ENCODE measurements at places on chromosomes 4 and X.

- DNase-seq = no peak
Measured at GRCh38 chr4:138229160-138229559, 13.0 kb downstream of the SLC7A11 start.

- DNase-seq = no peak
Measured at GRCh38 chr4:14743172-14743571, 259.1 kb upstream of the CPEB2 start.

- no peak for DNase-seq
Measured at GRCh38 chrX:110425222-110426154, 66.8 kb downstream of the RTL9 start.

DNA sequence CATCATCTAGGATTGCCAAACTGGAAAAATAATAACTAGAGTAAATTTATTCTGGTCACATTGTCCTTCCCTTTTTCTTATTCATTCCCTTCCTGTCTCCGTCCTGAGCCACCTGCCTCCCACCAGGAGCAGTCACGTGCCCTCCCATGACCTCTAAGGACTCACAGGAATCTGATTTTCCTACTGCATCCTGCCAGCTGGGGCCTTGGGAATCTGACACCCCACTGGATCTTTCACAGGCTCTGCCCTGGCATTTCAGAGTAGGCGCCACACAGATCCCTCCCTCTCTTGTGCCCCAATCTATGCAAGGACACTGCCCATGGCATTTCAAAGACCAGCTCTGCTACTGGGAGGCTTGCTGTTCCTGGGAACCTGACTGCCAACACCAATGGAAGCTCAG is 520.5 kb downstream of the PPARGC1A start:
- no peak for DNase-seq

GRCh38 chrX:40201329-40201885 is 103.6 kb upstream of the BCOR start:
- DNase-seq = no peak

- no peak for DNase-seq
Measured at GRCh38 chr4:105998171-105999063, 103.1 kb downstream of the NPNT start.

- no peak for DNase-seq
Measured at GRCh38 chrX:71439420-71439819, 73.3 kb downstream of the TAF1 start.

DNA sequence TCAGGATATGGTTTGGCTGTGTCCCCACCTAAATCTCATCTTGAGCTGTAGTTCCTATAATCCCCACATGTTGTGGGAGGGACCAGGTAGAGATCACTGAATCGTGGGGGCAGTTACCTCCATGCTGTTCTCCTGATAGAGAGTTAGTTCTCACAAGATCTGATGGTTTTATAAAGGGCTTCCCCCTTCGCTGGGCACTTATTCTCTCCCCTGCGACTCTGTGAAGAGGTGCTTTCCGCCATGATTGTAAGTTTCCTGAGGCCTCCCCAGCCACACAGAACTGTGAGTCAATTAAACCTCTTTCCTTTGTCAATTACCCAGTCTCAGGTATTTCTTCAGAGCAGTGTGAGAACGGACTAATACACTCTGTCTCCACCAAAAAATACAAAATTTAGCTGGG is 291.9 kb downstream of the BCOR start:
- no peak for DNase-seq

GRCh38 chrX:129653971-129654651 is 645 bp downstream of the APLN start:
- DNase-seq = peak; percentile 16

DNA sequence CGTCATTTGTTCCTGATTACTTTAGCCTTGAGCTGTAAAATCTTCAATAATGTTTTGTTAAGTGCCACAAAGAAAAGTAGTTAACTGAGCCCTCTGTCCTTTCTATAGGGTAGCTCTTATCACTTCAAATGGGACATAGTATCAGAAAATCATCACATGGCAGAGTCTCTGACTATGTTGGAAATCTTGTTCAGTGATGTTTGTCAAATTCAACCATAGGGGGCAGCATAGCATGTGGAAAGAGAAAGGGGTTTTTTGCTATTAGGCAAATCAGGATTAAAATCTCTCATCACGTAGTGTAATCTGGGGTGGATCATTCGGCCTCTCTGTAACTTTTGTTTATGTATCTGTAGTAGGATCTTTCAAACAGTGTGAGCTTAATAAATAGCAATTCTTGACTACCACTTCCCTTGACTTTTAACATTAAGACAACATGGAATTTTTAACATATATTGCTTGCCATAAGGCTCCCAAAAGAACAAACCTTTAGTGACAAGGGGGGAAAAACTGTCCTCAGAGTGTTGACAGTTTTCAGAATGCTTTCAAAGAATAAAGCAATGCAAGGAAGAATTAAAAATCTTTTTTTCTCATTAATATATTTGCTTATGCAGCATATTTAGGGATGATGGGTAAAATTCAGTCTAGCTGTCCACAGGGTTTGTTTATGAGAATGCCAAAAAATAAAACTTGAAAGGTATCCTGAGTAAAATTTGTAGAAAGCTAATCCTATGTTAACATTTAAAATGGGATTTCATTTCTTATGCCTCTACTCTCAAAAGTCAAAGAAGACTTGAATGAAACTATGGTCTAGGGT is 127.2 kb downstream of the FBXW7 start:
- no peak for DNase-seq

DNA sequence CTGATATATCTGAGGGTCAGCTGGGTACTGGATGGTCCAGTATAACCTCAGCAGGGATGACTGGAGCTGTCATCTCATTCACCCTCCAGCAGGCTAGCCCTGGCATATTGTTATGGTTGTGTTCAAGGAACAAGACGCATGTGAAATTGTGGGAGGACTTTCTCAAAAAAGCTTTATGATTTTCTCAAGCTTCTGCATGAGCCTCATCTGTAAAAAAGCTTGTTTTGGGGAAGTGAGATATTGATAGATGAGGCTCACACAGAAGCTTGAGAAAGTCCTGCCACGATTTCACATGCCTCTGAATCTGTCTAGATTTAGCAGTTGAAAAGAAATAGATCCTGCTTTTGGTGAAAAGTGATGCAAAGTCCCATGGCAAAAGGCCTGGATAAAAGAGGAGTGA is 93.4 kb downstream of the SPCS3 start:
- no peak for DNase-seq

DNA sequence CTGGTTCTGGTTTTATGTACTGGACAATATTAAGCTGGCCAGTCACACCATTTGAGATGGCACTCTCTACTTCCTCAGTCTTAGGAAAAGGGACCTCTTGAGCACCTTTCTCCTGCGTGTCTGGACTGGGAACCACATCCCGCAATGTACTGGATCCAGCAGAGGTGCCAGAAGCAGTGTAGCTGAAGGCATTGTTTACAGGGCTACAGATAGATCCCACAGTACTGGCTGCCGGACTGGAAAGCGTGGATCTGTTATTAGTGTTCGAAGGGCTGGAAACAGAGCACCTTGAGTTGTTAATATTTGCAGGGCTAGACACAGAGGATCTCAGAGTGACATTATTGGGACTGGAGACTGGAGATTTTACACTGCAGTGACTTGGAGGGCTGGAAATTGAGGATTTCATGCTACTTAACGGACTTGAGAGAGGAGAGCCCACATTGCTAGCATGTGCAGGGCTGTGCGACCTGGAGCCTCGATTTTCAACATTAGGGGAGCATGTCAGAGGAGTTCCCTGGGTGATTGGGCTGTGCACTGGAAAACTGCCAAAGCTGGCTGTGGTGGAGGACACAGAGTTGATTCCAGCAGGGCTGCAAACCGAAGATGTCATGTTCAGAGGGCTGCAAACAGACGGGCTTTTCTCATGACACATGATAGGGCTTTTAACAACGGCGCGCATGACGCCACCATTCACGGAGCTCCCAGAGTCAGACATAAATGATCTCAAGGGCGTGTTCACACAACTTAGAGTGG is 6.4 kb downstream of the NR3C2 start:
- DNase-seq = no peak

DNA sequence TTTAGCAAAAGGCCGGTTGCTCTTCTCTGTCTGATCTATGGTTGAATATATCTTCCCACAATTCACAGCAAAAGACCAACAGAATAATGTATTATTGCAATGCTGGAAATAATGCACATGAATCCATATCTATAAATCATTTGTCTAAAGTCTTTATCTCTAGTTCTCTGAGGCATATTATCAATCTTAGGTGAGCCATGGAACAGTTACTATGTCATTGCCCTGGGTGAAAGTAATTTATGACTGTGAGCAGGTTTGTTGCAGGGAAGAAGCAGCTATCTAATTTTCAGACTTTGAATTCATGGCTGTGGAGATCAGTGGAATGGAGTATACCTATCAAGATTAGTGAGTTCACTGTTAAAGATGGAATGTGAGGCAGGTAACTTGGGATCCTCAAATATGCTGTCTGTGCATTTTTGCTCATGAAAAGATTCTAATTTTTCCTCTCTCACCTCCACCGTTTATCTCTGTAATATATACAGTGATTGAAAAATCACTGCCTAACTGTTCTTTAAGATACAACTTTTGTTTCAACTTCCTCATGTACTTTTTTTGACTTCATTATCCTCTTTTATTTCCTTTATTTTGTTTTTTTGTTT is 256.8 kb upstream of the ARSJ start:
- no peak for DNase-seq

DNA sequence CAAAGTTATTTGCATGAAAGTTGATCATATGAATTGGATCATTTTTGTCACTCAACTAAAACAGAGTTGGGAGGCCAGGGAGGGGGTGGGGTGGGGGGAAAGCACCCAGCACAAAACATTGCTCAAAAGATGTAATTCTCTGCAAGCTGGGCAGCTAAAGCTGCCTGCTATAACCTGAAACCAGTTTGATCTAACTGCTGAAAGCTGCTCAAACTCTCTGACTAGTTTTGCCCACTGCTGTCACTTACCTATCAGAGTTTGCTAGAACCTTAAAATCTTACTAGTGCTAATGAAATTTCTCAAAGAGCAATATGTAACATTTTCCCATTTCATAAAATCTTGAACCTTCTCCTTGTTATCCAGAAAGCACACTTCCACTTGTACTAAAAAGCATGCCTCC is 10.4 kb downstream of the CXCL8 start:
- DNase-seq = no peak

DNA sequence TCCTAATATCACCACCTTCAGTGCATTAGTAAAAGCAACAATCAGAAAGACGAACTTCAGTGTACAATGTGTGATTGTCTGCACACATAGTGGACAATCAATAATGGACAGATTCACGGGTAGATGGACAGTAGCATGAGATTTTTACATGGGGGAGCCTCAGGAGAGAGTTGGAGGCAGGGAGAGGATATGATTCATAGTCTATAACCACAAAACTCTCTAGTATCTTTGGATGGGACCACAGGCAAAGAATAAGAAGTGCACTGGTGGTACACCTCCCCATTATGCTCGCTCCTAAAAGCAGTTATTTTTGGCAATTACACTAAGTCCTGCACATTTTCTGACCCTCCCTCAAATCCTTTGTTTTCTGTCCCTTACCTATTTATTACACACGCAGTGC is 624.4 kb upstream of the ACTRT1 start:
- no peak for DNase-seq

- DNase-seq = no peak
Measured at GRCh38 chr4:78432896-78433295, 118.7 kb upstream of the ANXA3 start.

- no peak for DNase-seq
Measured at GRCh38 chr4:111178231-111178630, 555.4 kb upstream of the PITX2 start.

- no peak for DNase-seq
Measured at GRCh38 chr4:136680271-136680670, 852.0 kb downstream of the PCDH18 start.

GRCh38 chr4:186584912-186585311 is 29.5 kb upstream of the MTNR1A start:
- no peak for DNase-seq

All from activated gamma-delta T cell (primary cell).